Cortex of kidney (tissue), 1 donor: ENCODE measurements at places on chromosomes 5 and 9.

DNA sequence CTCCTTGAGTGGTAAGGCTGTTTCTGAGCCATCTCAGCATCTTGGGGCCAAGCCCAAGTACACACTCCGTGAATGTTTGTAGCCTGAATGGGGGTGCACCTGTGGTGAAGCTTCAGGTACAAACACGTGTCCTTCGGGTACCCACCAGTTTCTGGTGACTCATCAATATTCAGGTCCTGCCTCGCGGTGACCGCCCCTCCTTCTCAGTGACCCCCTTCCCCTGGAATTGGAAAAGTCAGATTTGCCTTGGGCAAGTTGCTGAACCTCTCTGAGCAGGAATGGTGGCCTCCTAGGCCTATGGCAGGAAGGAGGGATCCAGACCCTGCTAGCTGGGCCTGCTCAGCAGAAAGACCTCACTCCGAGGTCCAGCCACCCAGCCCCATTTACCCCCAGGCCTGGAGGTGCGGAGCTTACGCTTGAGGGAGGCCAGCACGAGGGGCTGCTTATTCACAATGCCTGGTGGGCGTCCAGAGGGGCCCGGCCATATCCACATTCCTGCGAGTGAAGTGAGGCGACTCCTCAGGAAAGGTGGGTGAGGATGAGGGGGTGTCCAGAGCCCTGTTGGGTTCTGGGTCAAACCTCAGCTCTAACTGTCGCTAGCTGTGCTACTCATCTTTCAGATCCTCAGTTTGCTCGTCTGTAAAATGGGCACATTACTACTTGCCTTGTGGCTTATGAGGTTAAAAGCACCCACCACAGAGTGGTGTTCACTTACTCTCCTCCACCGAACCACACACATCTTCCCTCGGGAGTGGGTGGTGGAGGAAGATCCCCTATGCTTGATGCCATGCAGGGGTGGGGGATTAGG, 7.0 kb downstream of the ADGRD2 start:
- DNase-seq, result no peak

DNA sequence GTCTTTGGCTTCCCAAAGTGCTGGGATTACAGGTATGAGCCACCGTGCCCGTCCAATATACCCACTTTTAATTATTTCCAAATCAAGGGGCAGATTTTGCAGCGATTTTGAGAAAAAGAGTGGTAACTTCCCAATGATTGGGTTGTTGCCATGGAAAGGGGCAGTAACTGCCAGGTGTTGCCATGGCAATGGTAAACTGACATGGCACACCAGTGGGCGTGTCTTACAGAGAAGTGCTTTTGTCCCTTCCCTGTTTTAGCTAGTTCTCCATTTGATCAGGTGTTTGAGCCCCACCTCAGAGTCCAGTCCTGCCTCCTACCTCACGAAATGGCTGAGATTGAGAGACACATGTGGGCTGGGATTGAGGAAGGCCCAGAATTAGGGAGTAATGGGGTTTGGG, 86.3 kb upstream of the IER5L start:
- no peak for DNase-seq

- DNase-seq, result no peak
Measured at GRCh38 chr9:126295516-126295915, 31.1 kb upstream of the MVB12B start.

DNA sequence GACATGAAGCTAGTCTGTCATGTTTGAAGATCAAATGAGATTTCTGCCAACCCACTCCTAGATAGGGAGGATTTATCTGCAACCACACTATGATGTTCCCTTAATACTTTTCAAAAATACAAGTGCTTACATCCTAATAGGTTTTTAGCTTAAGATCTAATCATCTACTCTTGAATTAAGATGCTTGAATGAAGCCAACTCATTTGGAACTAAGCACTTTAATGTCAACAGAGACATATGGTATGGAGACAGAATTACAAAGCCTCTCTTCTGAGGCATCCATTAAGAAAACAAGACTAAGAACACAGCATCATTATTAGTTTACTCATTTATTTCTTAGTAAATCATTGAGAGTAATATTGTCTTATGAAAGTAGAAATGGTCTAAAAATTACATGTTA, 139.3 kb upstream of the NFIB start:
- DNase-seq, result no peak

GRCh38 chr9:13684656-13685055, 405.2 kb upstream of the MPDZ start:
- DNase-seq, result no peak

- no peak for DNase-seq
Measured at GRCh38 chr5:77795268-77795667, 19.1 kb upstream of the TBCA start.

- DNase-seq, result no peak
Measured at GRCh38 chr5:25423271-25423670, 778.5 kb upstream of the CDH10 start.

GRCh38 chr9:31030741-31031202, 1353.7 kb upstream of the ACO1 start:
- DNase-seq, result no peak

DNA sequence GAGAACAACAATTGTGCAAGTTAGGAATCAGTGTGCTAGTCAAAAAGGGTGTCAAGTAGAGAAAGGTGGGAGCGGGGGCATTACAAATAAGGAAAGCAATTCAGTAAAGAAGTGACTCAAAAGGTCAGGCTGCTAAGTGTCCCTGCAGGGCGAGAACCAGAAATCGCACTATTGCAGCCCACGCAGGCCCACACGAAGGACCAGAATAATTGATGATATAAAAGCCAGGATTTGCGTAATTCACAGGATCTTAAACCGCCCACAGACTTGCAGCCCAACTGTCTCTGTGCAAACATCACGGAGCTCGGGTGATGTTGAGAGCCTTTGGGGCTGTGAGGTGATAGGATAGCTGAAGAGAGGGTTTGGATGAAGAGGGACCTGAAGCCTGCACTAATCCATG, 349.0 kb downstream of the BRINP1 start:
- DNase-seq, result no peak
